ENCODE measurements at places on chromosomes 2 and 18.

DNA sequence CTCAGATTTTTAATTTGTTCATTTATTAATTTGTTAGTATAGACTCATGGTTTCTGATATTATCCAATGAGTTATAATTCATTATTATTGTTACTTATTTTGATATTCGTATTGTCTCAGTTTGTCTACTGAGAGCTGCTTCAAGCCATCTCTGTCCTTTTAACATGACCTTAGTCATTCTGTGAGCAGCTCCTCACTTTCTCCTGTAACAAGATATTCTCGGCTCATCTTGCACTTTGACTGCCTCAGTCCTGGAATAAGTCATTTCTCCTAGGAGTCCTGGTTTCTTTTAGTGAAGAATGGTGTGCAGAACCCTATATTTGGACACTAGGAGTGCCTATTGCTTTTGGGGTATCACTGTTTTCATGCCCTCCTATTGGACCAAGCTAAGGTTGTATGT lies 13.2 kb downstream of the ASB1 start:
- no peak for DNase-seq

- DNase-seq, result no peak
These were observed 8.8 kb upstream of the IFIH1 start for GRCh38 chr2:162327134-162327769.

- no peak for DNase-seq
These were observed 419.5 kb downstream of the NUP35 start for GRCh38 chr2:183543731-183544130.

GRCh38 chr2:20448246-20448976 lies 1.5 kb downstream of the RHOB start:
- no peak for DNase-seq

DNA sequence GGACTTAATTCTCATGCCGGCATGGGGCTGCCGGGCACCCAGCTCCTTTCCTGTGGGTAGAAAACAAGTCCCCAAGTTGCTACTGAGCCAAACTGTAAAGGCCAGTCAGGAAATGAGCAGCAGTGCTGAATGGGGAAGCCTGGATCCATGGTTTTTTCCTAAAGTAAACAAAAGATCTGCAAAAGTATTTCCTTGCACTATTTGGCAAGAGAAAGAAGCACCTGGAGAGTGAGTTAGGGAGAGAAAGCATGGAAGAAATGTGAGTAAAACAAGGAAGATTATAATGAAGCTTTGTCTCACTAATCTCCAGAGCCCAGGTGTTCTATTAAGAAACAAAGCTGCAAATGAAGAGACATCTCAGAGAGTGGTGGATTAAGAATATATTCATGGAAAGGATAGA lies 117.6 kb downstream of the METTL8 start:
- no peak for DNase-seq

- no peak for DNase-seq
These were observed 31.9 kb downstream of the TWIST2 start for GRCh38 chr2:238879621-238880377.

- no peak for DNase-seq
These were observed 10.1 kb downstream of the TANK start for GRCh38 chr2:161170377-161170776.

DNA sequence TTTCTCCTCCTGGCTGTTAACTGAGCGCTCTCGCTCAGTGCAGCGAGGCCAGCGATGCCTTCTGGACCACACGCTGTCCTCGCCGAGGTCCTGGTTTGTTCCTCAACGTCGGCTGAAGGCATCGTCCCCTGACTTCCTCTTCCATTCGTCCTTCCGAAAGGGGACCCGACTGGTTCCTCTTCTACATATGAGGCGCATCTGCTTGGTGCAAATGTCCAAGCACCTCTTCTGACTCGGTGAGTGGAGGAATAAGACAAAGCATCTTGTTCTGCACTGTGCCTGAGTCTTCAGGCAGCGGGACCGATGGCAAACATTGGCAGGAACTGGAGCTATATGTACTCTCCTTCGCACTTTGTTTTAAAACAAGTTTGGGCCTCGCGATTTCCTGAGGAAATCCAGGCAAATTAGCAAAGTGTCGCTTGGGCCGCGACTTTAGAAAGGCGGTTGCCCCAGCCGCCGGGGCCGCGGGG lies 621 bp upstream of the KCNS3 start:
- no peak for DNase-seq

DNA sequence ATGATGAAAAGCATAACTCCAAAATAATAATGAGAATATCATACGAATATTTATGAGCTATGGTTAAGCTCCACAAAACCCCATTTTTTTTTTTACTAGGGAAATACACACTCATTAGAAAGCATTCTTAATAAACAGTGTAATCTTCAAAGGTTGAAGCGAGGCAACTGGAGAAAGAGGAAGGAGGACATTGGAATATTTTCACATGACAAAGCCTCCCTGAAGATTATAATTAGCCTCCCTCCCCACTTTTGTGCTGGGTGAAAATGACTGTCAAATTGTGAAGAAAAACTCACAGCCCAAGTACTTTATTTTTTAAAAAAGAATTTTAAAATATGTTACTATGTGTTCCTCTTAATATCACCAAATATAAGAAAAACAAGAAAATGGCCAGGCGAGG lies 64.1 kb upstream of the NFU1 start:
- DNase-seq, result no peak

GRCh38 chr2:58110765-58111164 lies 64.2 kb downstream of the VRK2 start:
- no peak for DNase-seq

DNA sequence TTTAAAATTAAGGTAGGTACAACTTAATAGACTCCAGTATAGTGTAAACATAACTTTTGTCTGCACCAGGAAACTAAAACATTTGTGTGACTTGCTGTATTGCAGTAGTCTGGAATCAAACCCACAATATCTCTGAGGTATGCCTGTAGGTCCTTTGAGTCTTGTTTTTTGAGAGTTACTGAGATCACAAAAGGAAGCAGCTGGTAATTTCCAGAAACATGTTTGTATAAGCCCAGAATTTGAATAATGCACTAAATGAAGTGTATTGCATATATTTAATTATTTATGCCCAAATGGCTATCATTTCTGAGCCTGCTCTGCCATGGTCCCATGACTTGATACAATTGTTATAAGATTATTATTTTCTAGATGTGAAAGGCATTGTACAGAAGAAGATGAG lies 143.3 kb upstream of the LYPD6 start:
- no peak for DNase-seq

- no peak for DNase-seq
These were observed 89.6 kb downstream of the MCFD2 start for GRCh38 chr2:46825939-46826568.

DNA sequence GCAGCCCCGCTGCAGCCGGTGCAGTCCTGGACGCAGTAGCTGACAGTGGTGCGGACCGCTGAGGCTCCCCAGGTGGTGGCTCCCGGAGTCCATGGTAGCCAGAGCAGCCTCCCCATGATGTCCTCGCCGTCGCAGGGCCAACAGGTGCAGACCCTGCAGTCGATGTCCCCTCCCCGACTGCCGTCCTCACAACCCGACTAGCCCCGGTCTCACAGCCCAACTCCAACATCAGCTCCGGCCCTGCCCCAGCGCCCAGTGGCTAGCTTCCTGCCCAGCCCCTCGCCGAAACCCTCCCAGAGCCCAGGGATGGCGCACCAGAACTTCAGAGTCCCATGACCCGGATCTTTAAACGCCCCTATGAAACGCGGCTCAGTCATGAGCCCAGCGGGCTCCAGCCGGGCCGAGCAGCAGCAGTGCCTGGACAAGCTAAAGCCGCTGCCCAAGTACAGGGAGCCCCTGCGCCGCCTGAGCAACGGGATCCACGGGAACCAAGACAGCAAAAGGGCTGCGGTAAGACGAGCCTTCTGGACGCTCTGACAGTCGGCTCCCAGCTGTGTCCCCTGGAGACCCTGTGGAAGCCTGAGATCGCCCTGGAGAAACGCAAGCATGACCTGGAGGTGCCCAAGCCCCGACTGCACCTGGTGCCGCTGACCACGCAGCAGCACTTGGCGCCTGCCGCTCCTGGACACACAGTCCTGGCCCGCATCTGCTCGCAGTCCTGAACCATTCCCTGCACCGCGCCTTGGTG lies 53.8 kb upstream of the TUBA3E start:
- no peak for DNase-seq

DNA sequence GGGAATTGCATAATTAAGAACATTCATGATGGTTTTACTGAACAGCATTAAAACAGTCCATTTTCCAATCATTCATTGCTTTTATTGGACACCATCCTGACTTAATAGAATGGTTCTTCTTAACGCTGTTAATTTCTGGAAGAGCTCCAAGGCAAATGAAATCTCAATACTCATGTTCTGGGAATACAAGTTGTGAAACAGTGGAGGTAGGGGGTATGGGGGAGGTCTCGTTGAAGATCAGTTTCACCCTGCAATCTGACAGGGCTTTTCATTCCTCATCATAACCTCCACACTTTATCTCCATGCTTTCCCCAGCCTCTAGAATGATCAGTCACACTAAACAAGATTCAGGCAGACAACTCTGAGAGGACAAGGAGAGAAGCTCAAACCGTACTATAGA lies 113.6 kb downstream of the ETAA1 start:
- DNase-seq, result no peak

DNA sequence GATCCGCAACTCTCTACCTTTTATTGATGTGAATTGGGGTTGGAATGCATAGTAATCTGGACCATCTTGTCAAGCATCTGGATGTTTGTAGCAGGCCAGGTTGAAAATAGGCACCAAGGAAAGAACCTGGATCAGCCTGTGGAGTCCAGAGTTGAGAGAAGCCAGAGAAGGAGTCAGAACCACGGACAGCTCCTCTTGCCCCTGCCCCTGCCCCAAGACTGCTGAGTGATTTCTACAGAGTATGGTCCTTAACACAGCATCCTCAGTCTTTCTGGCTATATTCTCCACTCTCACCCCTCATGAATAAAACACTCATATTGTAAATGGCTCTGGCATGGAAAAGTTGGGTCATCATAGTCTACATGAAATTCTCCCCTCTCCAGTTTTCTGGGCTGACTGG lies 154.6 kb downstream of the LOXHD1 start:
- DNase-seq, result no peak

GRCh38 chr18:10029711-10030110 lies 115.9 kb downstream of the VAPA start:
- no peak for DNase-seq

DNA sequence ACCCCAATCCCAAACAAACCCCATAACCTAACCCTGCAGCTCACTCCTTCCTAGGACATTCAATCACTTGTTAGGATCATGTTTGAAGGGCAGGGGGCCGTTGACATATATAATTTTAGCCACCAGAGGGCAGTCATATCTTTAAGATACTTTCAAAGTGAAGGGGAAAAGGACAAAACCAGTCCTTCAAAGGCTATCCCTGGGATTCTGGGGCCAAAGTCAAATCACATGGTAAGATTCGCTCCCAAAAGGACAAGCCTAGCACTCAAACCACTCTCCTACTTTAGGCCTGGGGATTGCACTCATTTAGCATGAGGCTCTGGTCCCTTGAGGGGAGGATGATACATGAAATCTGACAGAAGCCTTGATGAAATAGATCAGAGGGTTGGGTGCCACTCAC lies 44.6 kb downstream of the HAUS1 start:
- DNase-seq, result no peak

DNA sequence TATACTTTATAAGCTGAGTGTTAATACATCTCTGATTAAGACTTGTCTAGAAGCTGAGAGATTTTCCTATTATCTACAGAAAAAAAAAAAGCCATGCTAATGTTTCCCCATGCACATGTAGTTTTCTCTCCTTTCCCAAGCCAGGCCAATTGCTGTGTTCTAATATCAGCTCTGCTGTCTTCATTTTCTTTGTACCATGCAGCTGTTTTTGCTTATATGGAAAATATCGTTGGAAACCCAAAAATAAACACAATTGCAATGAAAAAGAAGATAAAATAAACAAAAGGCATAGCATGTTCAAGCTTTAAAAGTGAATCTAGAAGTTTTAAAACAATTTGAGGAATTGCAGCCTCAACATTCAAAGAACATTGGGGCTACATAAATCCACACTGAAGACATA lies 817.4 kb upstream of the ACVR2A start:
- DNase-seq, result no peak

DNA sequence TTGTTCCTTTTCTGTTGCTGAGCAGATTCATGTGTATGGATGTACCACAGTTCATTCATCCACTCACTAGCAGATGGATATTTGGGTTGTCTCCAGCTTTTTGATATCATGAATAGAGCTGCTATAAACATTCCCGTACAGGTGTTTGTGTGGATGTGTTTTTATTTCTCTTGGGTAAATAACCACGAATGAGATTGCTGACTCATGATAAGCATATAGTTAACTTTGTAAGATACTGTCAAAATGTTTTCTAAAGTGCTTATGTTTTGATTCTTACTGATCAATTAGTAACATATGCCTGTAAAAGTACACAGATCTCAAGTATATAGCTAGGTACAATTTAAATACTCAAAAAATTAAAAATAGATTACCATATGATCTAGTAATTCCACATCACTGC lies 27.7 kb downstream of the TSN start:
- DNase-seq, result no peak

GRCh38 chr18:59833785-59834184 lies 66.0 kb upstream of the PMAIP1 start:
- no peak for DNase-seq

- DNase-seq, result no peak
These were observed 8.1 kb downstream of the AOX1 start for GRCh38 chr2:200593905-200594304.

- DNase-seq, result no peak
These were observed 118.7 kb downstream of the NOL10 start for GRCh38 chr2:10571057-10571456.

- no peak for DNase-seq
These were observed 40.2 kb upstream of the SKA1 start for GRCh38 chr18:50334546-50335152.
